Naive thymus-derived CD4-positive, alpha-beta T cell (primary cell): ENCODE measurements at places on chromosomes 3 and 15. TPM values are rescaled to one million over a fixed set of nuclear protein-coding genes. Genes with fewer than 3 reads are reported as not detected.

The CD96 gene
- 219 TPM for total RNA-seq

The RASSF1 gene
- 96.0 and 96.8 TPM in 2 replicates for total RNA-seq

The GOLGA8S gene
- 0.84 TPM for total RNA-seq

The MNS1 gene
- total RNA-seq, result not detected

The IL12A gene
- total RNA-seq, result 1.5 TPM

The NR1I2 gene
- 0.22 TPM in 1 of 2 replicates, not detected in the other for total RNA-seq

The SEMA3B gene
- 1.4 TPM for total RNA-seq

The GHSR gene
- total RNA-seq, result not detected in 2 replicates

The ATP10A gene
- total RNA-seq, result 81.5 TPM

The OXTR gene
- 0.20 TPM for total RNA-seq

The ANKUB1 gene
- total RNA-seq, result not detected in 2 replicates

GRCh38 chr15:79609506-79609905 lies 177.4 kb downstream of the MINAR1 start:
- H3K27ac ChIP-seq, result no peak overlapping the region
- no peak for DNase-seq
- H3K27me3 ChIP-seq, result no peaks in the 10 kb centered on the region
- H3K36me3 ChIP-seq, result no peaks in the 10 kb centered on the region
- no peak overlapping the region for H3K4me3 ChIP-seq

GRCh38 chr3:50466177-50466576 lies 37.3 kb downstream of the CACNA2D2 start:
- H3K36me3 ChIP-seq, result no peaks in the 10 kb centered on the region
- H3K27ac ChIP-seq, result no peak overlapping the region
- no peaks in the 10 kb centered on the region for H3K4me1 ChIP-seq
- no peak for DNase-seq
- no peaks in the 10 kb centered on the region for H3K27me3 ChIP-seq

DNA sequence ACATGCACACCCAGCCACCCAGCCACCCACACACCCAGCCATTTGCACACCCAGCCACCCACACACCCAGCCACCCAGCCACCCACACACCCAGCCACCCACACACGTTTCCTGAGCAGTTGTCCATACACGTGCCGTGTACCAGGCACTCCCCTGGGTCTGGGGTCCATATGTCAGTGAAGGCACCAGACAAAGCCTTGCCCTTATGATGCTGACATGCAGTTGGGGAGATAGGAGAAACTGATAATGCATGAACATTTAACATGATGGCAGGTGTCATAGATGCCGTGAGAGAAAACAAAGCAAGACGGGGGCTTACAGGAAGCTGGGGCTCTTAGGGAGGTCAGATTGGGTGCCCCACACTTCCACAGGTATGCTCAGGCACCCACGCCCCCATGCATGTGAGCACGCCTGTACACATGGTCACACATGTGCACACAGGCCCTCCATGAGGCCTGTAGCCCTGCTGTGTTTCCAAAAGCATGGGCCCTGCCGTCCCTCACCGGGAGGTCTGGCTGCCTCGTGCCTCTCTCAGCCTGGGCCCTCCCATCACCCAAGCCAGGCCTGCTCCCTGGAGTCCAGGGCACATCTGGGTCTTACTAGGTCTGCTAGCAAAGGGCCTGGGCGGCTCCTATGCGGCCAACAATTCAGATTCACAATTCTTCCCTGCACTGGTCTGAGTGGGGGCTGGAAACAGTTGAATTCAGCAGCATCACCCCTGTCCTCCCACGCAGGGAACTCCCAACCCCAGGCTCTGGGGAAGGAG lies 3.6 kb upstream of the DNAJB8 start:
- H3K27me3 ChIP-seq, result no peaks in the 10 kb centered on the region
- DNase-seq, result no peak

DNA sequence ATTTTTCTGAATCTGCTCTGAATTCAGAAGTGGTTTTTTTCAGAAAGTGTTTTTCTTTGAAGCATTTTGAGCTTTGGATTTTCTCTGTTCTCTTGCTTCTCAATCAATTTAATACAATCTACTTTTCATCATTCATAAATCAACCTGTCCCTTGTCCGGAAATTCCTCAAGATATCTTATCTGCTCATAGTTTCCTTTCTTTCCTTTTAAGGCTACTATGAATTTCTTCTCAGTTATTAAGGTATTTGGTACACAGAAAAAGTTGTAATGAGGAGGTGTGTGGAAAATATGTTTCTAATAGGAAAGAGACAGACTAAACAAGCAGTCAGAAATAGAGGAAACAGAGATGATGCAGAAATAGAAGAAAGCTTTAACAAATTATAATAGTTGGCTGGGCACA lies 14.4 kb downstream of the CGGBP1 start:
- no peaks in the 10 kb centered on the region for H3K4me1 ChIP-seq
- no peaks in the 10 kb centered on the region for H3K27me3 ChIP-seq
- no peaks in the 10 kb centered on the region for H3K36me3 ChIP-seq
- H3K4me3 ChIP-seq, result no peak overlapping the region
- no peak overlapping the region for H3K27ac ChIP-seq

GRCh38 chr3:107679921-107680320 lies 157.2 kb downstream of the BBX start:
- no peak for DNase-seq
- no peaks in the 10 kb centered on the region for H3K36me3 ChIP-seq
- H3K27ac ChIP-seq, result no peak overlapping the region
- H3K27me3 ChIP-seq, result no peaks in the 10 kb centered on the region
- peaks cover 15% of the 10 kb centered on the region for H3K4me1 ChIP-seq
- H3K4me3 ChIP-seq, result no peak overlapping the region

GRCh38 chr15:37416103-37416502 lies 315.8 kb upstream of the MEIS2 start:
- DNase-seq, result no peak
- H3K4me1 ChIP-seq, result no peaks in the 10 kb centered on the region
- no peaks in the 10 kb centered on the region for H3K27me3 ChIP-seq
- no peak overlapping the region for H3K4me3 ChIP-seq
- H3K27ac ChIP-seq, result no peak overlapping the region

GRCh38 chr3:164465172-164465571 lies 613.1 kb downstream of the SI start:
- H3K4me3 ChIP-seq, result no peak overlapping the region
- H3K36me3 ChIP-seq, result no peaks in the 10 kb centered on the region
- no peak for DNase-seq
- H3K27ac ChIP-seq, result no peak overlapping the region
- H3K27me3 ChIP-seq, result no peaks in the 10 kb centered on the region

DNA sequence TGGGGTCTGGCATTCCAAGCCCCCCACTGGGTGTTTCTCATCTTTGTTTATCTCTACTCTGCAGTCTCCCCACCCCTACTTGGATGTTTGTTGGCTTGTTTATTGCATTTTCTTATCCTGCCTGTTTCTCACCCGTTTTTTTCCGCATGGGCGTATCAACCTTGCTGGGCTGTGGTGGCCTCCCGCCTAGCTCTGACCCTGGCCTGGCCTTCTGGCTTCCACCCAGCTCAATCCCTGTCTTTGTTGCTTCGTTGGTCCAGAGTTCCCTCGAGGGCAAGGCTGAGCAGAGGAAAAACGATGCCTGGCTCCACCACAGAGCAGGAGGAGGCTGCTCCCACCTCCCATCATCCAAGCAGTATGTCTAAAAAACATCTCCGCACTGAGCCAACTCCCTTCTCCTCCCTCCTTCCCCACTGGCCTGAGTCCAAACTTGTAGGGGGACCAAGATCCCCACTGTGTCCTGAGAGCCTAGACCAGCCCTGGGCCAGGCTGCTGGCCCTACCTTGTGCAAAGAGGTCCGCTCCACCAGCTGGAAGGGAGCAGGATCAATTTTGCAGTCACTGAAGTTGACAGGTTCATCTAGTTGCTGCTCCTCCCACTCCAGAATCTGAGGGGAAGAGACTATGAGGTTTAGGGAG lies 9.8 kb downstream of the CLCN2 start:
- no peak overlapping the region for H3K4me3 ChIP-seq
- no peak overlapping the region for H3K27ac ChIP-seq
- no peak for DNase-seq
- H3K27me3 ChIP-seq, result no peaks in the 10 kb centered on the region

DNA sequence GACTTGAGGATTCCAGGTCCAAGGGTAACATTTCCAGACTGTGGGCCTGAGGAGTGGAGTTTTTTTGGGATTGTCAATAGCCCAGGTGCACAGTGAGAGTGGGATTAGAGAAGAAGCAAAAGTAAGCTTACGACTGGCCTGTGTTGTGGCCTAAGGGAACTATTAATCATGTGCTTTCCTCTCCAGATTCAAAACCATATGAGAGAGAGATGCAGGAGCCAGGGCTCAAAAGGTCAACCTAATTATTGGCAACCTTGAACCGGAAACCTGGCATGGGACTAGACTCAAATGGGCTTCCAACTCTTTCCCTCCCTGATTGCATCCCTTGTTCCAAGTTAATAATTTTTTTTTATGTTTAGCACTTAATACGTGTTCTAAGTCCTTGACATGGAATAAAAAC lies 242.1 kb upstream of the THRB start:
- DNase-seq, result no peak
- no peak overlapping the region for H3K4me3 ChIP-seq
- no peaks in the 10 kb centered on the region for H3K4me1 ChIP-seq

- H3K27me3 ChIP-seq, result no peaks in the 10 kb centered on the region
- no peaks in the 10 kb centered on the region for H3K36me3 ChIP-seq
- no peaks in the 10 kb centered on the region for H3K4me1 ChIP-seq
- H3K27ac ChIP-seq, result no peak overlapping the region
Measured at GRCh38 chr3:116930786-116931185, 221.2 kb downstream of the TUSC7 start.

GRCh38 chr3:112685956-112686799 lies 45.2 kb upstream of the CCDC80 start:
- no peaks in the 10 kb centered on the region for H3K4me1 ChIP-seq
- H3K27me3 ChIP-seq, result no peaks in the 10 kb centered on the region
- H3K36me3 ChIP-seq, result no peaks in the 10 kb centered on the region
- DNase-seq, result no peak

DNA sequence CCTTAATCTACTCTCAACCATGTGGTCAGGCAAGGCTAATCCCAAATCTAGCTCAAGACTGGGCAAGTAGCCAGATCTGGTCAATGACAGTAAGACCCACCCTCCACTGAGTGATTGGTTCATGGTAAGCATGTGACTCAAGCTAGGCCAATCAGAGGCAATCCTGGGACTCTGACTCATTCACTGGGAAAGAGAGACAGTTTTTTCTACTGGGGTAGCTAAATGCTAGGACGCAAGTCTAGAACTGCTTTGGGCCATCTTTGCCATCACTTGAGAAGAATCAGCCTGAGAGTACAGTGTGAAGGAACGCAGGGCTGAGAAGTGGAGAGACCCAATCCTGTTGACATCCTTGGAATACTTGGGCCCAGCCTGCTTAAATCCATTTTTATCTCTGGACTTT lies 9.4 kb upstream of the RAD18 start:
- DNase-seq, result no peak
- no peaks in the 10 kb centered on the region for H3K27me3 ChIP-seq
- H3K36me3 ChIP-seq, result no peaks in the 10 kb centered on the region
- H3K4me3 ChIP-seq, result no peak overlapping the region
- H3K27ac ChIP-seq, result no peak overlapping the region

DNA sequence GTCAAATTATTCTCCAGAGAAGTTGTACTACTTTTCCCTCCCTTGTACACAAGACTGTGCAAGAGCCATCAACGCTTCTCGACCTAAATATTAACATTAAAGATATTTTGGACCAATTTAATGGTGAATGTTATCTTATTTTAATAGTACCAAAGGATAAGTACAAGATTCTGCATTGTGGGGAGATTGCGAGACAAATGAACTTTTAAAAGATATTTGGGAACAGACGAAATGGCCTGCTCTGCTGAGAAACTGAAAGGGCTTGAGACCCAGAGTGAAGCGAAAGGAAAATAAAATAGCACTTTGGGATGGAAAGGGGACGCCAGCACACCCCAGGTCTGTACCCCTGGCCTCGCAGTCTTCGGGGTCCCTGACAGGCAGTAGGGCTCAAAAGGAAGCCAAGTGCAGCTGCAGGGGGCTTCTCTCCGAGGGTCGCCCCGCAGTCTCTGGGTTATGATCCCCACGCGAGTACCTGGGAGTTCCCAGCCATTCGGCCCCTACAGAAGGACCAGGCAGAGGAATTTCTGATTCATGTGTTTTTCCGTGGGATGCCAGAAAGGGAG lies 97.6 kb upstream of the VGLL3 start:
- DNase-seq, result no peak
- no peaks in the 10 kb centered on the region for H3K36me3 ChIP-seq
- no peak overlapping the region for H3K27ac ChIP-seq
- H3K4me3 ChIP-seq, result peak overlapping the region; percentile 31
- H3K4me1 ChIP-seq, result no peaks in the 10 kb centered on the region
- no peaks in the 10 kb centered on the region for H3K27me3 ChIP-seq

- H3K27ac ChIP-seq, result no peak overlapping the region
- H3K4me3 ChIP-seq, result no peak overlapping the region
- no peaks in the 10 kb centered on the region for H3K27me3 ChIP-seq
- no peaks in the 10 kb centered on the region for H3K36me3 ChIP-seq
Measured at GRCh38 chr3:157125101-157125500, 34.8 kb downstream of the CCNL1 start.

- no peaks in the 10 kb centered on the region for H3K4me1 ChIP-seq
- H3K27ac ChIP-seq, result no peak overlapping the region
- no peak for DNase-seq
- H3K36me3 ChIP-seq, result no peaks in the 10 kb centered on the region
Measured at GRCh38 chr15:98643115-98643514, 5.2 kb upstream of the IGF1R start.

DNA sequence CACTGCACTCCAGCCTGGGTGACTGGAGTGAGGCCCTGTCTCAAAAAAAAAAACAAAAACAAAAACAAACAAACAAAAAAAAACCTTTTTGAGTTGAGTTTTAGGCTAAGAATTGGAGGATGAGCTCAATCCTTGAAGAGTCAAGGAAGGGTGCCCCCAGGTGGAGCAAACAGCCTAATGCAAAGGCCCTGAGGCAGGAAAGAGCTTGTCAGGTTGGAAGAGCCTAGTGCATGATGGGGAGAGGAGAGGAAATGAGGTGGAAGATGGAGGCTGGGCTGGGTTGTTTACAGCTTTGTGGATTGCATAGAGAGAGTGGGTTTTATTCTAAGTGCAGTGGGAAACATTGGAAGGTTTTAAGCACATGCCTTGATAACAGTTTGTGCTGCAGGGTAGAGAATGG lies 2.1 kb upstream of the SNX22 start:
- H3K4me1 ChIP-seq, result peaks cover 8% of the 10 kb centered on the region
- H3K27ac ChIP-seq, result no peak overlapping the region
- no peak for DNase-seq
- peaks cover 9% of the 10 kb centered on the region for H3K36me3 ChIP-seq
- H3K4me3 ChIP-seq, result no peak overlapping the region

- no peak for DNase-seq
- H3K27ac ChIP-seq, result no peak overlapping the region
- H3K27me3 ChIP-seq, result no peaks in the 10 kb centered on the region
- H3K36me3 ChIP-seq, result no peaks in the 10 kb centered on the region
- no peak overlapping the region for H3K4me3 ChIP-seq
Measured at GRCh38 chr15:59278120-59278519, 71.5 kb downstream of the LDHAL6B start.

- H3K36me3 ChIP-seq, result no peaks in the 10 kb centered on the region
- H3K4me1 ChIP-seq, result no peaks in the 10 kb centered on the region
- DNase-seq, result no peak
- no peaks in the 10 kb centered on the region for H3K27me3 ChIP-seq
Measured at GRCh38 chr15:84818261-84819131, 1.3 kb downstream of the ALPK3 start.

- no peak overlapping the region for H3K27ac ChIP-seq
- no peak overlapping the region for H3K4me3 ChIP-seq
- no peaks in the 10 kb centered on the region for H3K4me1 ChIP-seq
- no peaks in the 10 kb centered on the region for H3K27me3 ChIP-seq
- DNase-seq, result no peak
Measured at GRCh38 chr3:184572633-184573270, 11.2 kb downstream of the EPHB3 start.
